ENCODE measurements at places on chromosomes 11 and 22.

DNA sequence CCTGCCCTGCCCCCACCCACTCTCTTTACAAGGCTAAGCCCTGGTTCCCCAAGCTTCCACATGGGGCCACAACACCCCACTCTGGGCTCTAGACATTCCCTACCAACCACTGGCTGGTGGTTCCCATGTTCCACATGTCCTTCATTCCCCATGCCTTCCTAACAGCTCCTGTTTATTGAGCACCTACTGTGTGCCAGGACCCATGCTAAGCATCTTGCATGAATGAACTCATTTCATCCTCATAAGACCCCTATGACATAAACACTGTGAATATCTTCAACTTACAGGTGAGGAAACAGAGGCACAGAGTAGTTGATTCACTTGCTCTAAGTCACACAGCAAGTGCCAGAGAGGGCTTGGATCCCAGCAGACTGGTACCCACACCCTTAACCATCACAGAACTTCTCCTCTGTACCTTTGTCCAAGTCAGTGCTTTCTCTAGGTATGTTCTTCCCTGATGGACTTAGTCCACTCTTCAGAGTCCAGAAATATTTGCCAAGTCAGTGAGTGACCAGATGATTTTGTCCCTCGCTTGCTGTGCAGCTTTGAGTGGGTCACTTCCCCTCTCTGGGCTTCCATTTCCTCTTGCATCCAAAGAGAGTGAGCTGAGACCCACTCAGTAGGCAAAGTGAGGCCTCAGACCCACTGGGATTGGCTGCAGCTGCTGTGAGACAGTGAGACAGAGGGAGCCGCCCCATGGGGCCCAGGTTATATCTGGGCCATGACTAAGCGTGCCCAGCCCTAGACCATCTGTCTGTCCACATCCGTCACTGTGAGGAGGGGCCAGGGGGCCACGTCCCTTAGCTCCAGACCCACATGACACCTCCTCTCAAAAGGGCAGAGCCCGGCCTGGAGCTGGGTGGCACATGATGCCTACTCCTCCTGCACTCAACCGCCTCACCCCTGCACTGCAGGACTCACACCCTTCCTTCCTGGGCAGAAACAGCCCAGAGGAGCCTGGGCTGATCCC, 132.4 kb downstream of the MN1 start:
- no peak for DNase-seq

DNA sequence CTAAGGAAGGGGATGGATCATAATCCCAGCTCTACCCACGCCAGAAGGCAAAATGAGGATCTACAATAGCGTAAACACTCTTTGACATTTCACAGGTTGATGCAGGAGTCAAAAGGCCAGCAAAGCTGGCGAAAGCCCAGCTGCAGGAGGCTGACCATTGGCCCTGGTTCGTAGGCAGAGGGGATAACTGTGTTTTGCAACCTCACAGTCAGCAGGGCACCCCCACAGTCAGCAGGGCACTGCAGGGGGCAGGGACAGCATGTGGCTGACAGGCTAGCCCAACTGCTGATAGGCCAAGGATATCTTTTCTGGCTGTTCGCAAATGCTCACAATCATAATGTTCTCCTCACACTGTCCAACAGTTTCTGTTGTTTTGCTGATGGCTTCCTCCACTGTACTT, 372.7 kb downstream of the BUD13 start:
- no peak for DNase-seq

DNA sequence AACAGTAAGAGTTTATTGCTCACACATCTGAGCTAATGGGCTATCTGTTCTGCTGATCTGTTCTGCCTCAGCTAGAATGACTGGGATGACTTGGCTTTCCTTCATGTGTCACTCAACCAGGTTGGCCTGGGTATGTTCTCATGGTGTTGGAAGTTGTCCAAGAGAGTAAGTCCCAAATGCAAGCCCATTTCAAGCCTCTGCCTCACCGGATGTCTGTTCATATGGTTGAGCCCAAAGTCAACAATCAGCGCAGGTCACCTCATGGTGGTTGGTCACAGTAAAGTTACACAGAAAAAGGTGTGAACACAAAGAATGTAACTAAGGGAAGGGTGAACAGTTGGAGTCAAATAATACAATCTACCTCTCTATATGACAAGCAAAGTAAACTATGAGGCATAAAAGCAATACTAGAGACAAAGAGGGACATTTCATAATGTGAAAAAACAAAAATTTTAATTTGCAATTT, 1.9 kb downstream of the GDPD4 start:
- peak; percentile 25 for DNase-seq

DNA sequence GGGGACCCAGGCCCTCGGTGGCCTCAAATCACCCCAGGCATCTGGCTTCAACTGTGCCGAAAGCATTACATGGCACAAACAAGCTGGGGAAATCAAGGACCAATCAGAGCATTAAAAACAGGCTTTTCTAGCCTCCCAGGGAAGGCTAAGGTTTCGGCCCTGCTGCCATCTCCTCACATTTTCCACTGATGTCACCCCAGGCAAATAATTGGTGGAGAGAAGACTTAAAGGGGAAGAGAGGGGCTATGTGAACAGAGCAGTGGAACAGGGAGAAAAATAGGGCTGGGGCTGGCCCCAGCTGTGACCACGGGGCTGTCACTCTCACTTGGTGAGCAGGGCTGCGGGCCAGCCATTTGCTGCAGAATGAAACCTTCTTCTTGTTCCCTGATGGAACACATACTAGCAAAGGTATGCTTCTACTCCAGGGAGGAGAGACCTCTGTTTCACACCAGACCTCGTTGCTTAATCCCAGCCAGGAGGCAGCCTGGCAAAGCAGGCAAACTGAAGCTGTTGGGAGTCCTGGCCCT, 581.3 kb downstream of the SOX6 start:
- no peak for DNase-seq

GRCh38 chr11:38481391-38481790, 1883.4 kb upstream of the RAG2 start:
- no peak for DNase-seq

- no peak for DNase-seq
Measured at GRCh38 chr22:23684026-23684425, 6.8 kb upstream of the RGL4 start.

All from T47D (cell line).